T-helper 2 cell treated with Interferon-gamma antibody and Interleukin-4, amounts not matched to agents 5 μg/mL and 100 μg/mL, for 36 hours (primary cell): ENCODE measurements at places on chromosomes 3 and 15.

DNA sequence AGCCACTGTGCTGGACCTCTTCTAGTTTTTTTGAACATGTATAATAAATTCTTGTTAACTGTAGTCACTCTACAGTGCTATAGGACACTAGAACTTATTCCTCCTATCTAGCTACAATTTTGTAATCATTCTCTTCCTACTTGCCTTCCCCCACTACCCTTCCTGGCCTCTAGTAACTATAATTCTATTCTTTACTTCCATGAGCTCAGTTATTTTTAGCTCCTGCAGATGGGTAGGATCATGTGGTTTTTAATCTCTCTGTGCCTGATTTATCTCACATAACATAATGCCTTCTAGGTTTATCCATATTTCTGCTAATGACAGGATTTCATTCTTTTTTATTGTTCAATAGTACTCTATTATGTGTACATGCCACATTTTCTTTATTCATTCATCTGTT, 113.2 kb upstream of the FGF7 start:
- no peak overlapping the region for H3K4me3 ChIP-seq
- no peaks in the 10 kb centered on the region for H3K27me3 ChIP-seq
- no peak for DNase-seq
- peaks cover 8% of the 10 kb centered on the region for H3K36me3 ChIP-seq

- H3K4me1 ChIP-seq: peaks cover 19% of the 10 kb centered on the region
- peaks cover 59% of the 10 kb centered on the region for H3K36me3 ChIP-seq
- DNase-seq: no peak
- H3K27me3 ChIP-seq: no peaks in the 10 kb centered on the region
- no peak overlapping the region for H3K4me3 ChIP-seq
Observed at GRCh38 chr3:15693355-15693754, 91.8 kb downstream of the BTD start.

- no peak overlapping the region for H3K4me3 ChIP-seq
- no peak overlapping the region for H3K27ac ChIP-seq
- H3K27me3 ChIP-seq: no peaks in the 10 kb centered on the region
- no peak for DNase-seq
- H3K4me1 ChIP-seq: no peaks in the 10 kb centered on the region
Observed at GRCh38 chr3:2870724-2871333, 239.3 kb downstream of the IL5RA start.

- H3K27me3 ChIP-seq: peaks cover 15% of the 10 kb centered on the region
- no peak overlapping the region for H3K27ac ChIP-seq
- no peak overlapping the region for H3K4me3 ChIP-seq
- H3K4me1 ChIP-seq: no peaks in the 10 kb centered on the region
- no peak for DNase-seq
Observed at GRCh38 chr15:83682476-83683088, 28.7 kb downstream of the ADAMTSL3 start.

DNA sequence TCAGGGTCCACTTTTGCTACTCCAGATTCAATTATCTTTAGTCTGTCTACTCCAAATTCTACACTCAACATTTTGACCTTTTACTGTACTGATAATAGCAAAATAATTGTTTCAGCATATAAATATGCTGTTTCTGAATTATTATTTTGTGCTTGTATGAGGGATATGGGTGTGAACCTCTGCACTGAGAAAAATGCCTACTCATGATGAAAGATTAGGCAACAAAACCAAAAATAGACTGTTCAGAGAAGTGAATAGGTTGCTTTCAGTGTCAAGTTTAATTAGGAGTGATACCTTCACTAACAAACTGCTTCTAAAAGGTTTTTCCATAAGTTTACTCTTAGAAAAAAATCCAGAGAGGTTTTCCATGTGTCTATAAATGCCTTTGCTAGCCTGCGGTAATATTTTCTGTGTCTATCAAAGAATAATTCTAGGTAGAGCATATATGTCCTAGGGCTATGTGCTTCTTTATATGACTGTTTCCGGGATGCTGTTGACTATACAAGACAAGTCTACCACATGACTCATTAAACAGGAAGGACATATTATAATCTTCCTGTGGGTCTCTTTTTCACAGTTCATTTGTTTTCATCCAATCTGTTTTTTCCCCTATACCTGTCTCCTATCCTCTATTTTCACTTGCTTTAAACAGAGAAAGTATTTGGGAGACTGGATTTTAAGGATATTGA, 218.5 kb upstream of the TTC14 start:
- no peak overlapping the region for H3K27ac ChIP-seq
- H3K4me3 ChIP-seq: no peak overlapping the region
- no peaks in the 10 kb centered on the region for H3K36me3 ChIP-seq
- no peak for DNase-seq
- no peaks in the 10 kb centered on the region for H3K4me1 ChIP-seq

DNA sequence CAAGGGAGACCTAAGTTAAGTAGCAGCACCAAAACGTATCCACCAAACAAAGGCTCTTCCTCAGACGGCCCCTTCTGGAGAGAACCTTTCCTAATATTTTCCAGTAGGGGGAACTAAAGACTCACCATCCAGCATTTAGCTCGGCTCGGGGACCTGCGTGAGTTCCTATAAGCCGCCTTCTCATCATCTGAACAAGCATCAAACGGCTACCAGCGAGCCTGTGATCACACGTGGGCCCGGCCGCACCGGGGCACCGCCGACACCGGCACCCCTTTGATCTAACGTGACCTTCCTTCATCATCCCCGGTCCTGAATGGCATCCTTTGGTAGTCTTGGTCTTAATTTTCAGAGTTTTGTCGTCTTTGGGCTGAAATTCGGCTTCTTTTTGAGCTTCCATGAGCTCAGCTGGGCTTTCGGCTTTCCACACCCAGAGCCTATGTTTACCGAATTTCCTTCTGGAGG, 1.4 kb upstream of the ROBO2 start:
- peaks cover 22% of the 10 kb centered on the region for H3K27me3 ChIP-seq
- no peak overlapping the region for H3K27ac ChIP-seq
- no peaks in the 10 kb centered on the region for H3K36me3 ChIP-seq
- H3K4me3 ChIP-seq: no peak overlapping the region
- no peak for DNase-seq

DNA sequence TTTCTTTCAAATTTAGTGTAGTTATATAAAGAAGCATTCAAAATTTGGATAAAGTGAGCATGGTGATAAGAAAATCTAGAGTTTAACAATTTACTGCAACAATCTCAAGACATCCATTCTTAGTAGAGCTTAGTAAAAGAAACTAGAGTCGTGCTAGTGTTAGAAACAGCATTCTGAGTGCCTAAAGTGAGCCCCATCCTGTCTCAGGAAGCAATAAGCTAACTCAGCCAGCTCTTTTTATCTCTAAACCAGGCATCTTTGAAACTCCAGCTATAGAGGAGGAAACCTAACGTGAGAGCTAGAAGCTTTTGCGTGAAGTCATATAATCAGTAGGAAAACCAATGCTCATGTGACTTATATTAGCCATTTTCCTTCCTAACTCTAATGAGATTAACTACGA, 1187.1 kb upstream of the EPHA6 start:
- no peaks in the 10 kb centered on the region for H3K36me3 ChIP-seq
- no peaks in the 10 kb centered on the region for H3K27me3 ChIP-seq
- H3K4me1 ChIP-seq: no peaks in the 10 kb centered on the region
- no peak overlapping the region for H3K4me3 ChIP-seq
- no peak for DNase-seq

GRCh38 chr3:27779176-27779575, 57.1 kb upstream of the EOMES start:
- H3K4me3 ChIP-seq: no peak overlapping the region
- DNase-seq: no peak
- H3K27ac ChIP-seq: no peak overlapping the region
- H3K27me3 ChIP-seq: peaks cover 21% of the 10 kb centered on the region

- no peak for DNase-seq
- H3K4me3 ChIP-seq: no peak overlapping the region
- peaks cover 15% of the 10 kb centered on the region for H3K4me1 ChIP-seq
- H3K27me3 ChIP-seq: no peaks in the 10 kb centered on the region
- H3K36me3 ChIP-seq: peaks cover 48% of the 10 kb centered on the region
Observed at GRCh38 chr15:63678393-63678792, 81.2 kb downstream of the FBXL22 start.

DNA sequence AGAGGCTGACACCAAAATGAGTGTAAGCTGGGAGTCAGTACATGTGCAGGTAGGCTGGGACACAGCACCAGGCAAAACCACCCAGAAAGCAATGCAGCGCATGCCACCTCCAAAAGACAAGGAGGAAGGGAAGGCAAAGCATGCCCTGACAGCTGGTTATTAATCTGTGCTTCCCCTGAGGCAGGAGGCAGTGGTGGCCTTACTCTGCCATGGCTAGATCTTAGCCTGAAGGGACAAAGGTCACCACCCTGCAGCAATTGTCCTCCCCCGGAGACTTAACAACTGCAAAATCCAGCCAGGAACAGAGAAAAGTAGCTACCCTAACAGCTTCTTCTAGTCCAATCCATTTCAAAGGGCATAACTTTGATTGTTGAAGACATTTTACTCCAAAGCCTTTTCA, 73.7 kb downstream of the PLD1 start:
- H3K4me3 ChIP-seq: no peak overlapping the region
- H3K27me3 ChIP-seq: peaks cover 14% of the 10 kb centered on the region
- no peak for DNase-seq

DNA sequence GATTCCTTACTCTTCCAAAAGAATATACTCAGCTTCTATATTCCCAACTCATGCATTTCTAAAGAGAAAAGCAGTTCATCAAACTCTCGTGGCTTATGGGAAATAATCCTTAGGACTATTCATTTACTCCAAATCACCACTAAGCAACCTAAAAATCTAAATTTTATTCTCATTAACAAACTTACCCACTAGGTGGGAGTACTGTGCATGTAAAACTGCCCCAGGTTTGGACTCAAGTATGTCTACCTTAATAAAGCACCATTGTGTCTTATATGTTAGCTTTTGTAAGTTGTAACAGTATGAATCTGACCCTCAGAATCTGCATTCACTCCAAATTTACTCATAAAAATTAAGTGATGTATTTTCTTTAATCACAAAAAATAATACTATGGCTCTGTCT, 25.3 kb downstream of the RAD18 start:
- H3K4me3 ChIP-seq: no peak overlapping the region
- no peak for DNase-seq
- no peak overlapping the region for H3K27ac ChIP-seq
- H3K4me1 ChIP-seq: peaks cover 2% of the 10 kb centered on the region

DNA sequence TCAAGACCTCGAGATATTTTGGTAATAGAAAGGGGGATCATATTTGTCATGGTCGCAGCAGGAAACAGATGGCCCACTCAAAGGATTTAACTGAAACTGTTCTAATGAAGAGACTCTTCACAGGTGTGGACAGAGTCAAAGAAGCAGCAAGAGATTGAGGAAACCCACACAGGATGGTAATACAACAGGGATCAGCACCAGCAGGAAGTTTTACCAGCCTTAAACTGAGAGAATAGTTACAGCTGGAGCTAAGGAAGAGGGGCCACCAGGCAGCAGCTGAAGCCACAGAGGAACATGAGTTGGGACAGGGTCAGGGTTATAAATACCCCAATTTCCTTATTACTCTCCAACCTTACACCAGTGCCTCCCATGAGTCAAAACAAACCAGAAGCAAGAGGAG, 131.8 kb upstream of the UBE2E2 start:
- DNase-seq: no peak
- no peaks in the 10 kb centered on the region for H3K27me3 ChIP-seq
- H3K36me3 ChIP-seq: no peaks in the 10 kb centered on the region
- H3K4me1 ChIP-seq: no peaks in the 10 kb centered on the region
- no peak overlapping the region for H3K4me3 ChIP-seq
- no peak overlapping the region for H3K27ac ChIP-seq

- H3K4me1 ChIP-seq: no peaks in the 10 kb centered on the region
- no peak overlapping the region for H3K27ac ChIP-seq
- DNase-seq: no peak
- H3K27me3 ChIP-seq: no peaks in the 10 kb centered on the region
- no peak overlapping the region for H3K4me3 ChIP-seq
Observed at GRCh38 chr3:40407007-40407406, 20.0 kb downstream of the ENTPD3 start.

DNA sequence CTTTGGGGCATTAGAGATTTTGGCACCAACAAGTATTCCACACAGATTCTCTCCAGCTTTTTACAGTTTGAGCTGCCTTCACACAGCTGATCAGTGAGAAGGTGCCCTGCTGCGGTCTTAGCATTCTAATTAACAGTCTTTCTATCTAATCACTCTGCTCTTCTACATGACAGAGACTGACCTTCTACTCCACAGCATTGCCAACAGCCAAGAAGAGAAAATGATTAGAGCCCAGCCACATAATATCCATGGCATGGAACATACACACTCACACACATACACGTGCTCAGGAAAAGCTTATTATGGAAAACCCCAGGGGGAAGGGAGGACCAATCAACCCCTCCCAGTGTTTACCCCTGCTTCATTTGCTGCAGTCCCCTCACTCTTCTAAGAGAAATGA, 76.1 kb upstream of the PPP2R3A start:
- H3K4me1 ChIP-seq: no peaks in the 10 kb centered on the region
- H3K27ac ChIP-seq: no peak overlapping the region
- no peak overlapping the region for H3K4me3 ChIP-seq
- H3K36me3 ChIP-seq: no peaks in the 10 kb centered on the region
- DNase-seq: no peak
- H3K27me3 ChIP-seq: no peaks in the 10 kb centered on the region

- H3K4me3 ChIP-seq: no peak overlapping the region
- DNase-seq: no peak
- H3K4me1 ChIP-seq: no peaks in the 10 kb centered on the region
- H3K27me3 ChIP-seq: no peaks in the 10 kb centered on the region
- H3K27ac ChIP-seq: no peak overlapping the region
Observed at GRCh38 chr15:26628879-26629529, 143.9 kb downstream of the GABRB3 start.

GRCh38 chr3:66406831-66407610, 93.8 kb downstream of the LRIG1 start:
- DNase-seq: no peak
- H3K4me3 ChIP-seq: no peak overlapping the region
- peaks cover 6% of the 10 kb centered on the region for H3K4me1 ChIP-seq
- H3K27ac ChIP-seq: no peak overlapping the region

GRCh38 chr3:94739420-94739819, 676.6 kb downstream of the NSUN3 start:
- DNase-seq: no peak
- H3K4me1 ChIP-seq: no peaks in the 10 kb centered on the region
- H3K27me3 ChIP-seq: no peaks in the 10 kb centered on the region
- no peak overlapping the region for H3K27ac ChIP-seq
- H3K4me3 ChIP-seq: no peak overlapping the region
- H3K36me3 ChIP-seq: no peaks in the 10 kb centered on the region

DNA sequence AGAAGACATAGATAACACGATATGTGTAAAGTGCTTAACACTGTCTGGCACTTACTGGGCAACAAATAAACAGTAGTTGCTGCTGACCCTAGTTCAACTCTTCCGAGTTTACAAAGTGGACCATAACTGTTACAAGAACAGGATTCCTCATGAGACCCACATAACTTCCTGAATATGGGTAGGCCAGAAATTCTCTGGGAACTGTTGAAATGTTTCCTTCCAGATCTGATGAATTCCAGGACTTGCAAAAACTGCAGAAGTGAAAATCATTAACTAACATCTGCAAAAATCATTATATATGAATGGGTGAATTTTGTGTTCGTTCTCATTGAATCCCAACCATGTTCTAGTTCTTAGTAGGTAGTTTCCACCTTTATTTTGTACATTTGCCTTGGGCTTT, 181.7 kb upstream of the MME start:
- no peak overlapping the region for H3K4me3 ChIP-seq
- no peak overlapping the region for H3K27ac ChIP-seq

GRCh38 chr15:24696842-24697241, 21.3 kb downstream of the NPAP1 start:
- no peak overlapping the region for H3K4me3 ChIP-seq
- no peaks in the 10 kb centered on the region for H3K27me3 ChIP-seq
- no peak overlapping the region for H3K27ac ChIP-seq
- no peaks in the 10 kb centered on the region for H3K4me1 ChIP-seq
- DNase-seq: no peak
